Activated gamma-delta T cell treated with Interleukin-2 at 50 U/mL for 16 hours (primary cell): ENCODE measurements at places on chromosomes 2 and 18.

DNA sequence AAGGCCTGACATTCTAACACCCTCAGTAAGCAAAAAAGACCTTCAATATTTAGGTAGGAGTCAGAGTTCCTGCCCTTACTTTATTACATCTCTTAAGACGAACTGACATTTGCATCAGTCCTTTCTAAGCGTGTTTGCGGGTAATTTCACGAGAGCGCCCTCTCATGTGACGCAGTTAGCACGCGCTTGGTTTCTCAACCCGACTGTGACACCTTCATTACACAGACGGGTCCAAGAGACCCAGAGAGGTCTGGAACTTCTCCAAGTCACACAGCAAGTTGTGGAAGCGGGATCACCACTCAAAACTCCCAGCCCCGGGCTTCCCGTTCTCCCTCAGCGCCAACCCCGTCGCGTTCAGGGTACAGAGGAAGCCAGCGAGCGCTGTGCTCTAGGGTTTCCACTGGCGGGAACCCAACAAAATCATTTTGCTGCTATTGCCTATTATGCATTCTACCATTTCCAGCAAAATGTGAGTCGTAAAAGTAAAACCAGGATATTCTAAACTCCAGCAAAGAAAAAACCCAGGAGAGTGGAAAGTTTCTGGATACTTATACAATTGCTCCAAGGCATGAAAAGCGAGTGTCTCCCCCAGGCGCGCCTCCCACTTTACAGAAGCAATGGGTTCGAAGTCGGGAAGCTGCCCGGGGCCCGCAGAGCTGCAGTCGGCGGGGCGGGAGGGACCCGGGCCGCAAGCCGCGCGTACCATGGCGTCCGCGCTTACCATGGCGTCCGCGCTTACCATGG, 601 bp downstream of the ENOSF1 start:
- DNase-seq: peak; percentile 60

DNA sequence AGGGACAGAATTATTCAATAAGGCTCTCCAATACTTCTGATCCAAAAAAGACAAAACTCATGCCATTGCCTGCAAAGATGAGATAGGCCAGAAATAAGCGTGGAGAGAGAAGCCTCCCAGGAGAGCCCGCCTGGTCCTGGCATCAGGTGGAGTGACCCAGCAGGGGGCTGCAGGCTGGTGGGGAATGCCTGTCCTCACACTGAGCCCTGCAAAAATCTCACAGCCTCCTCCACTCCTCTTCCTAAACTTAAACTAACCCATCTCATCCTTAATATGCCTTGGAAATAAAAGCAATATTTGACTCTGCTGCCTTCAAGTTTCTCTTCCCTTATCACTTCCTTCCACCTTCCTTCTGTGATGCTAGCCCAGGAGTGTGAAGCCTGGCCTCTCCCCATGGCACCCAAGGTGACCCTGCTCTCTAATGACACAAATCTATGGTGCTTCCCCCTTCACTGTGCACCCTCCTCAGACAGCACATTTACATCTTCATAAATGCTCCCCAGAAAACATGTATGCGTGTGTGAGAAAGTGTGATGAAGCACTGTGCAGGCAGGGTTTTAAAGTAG, 218.4 kb downstream of the ANAPC1 start:
- DNase-seq: no peak

DNA sequence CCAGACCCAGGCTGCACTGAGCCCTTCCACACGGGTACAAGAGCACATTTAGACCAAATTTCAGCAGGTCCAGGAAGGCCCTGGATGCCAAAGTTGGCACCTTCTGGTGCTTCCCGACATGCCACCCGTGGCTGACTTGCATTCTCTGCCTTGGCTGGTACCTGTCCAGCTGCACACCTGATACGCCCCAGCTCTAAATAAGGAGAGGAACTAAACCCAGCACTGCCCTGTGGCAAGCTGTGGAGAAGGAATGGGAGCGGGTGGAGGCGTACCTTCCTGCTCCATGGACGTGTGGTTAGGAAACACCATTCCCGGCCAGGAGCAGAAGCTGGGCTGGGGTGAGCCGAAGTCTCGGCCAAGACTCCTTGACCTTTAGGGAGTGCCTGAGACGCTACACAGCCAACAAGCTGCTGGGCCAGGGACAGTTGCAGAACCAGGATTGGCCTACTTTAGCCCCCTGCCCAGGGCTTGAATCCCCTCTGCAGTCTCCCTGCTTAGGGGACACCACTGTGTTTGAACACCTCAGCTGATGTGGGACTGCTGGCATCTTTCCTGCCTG, 86.5 kb upstream of the TAF1B start:
- DNase-seq: no peak

GRCh38 chr2:1859671-1860450, 115.5 kb upstream of the PXDN start:
- no peak for DNase-seq

- no peak for DNase-seq
Observed at GRCh38 chr2:28058791-28059190, 168.3 kb downstream of the BABAM2 start.

GRCh38 chr2:199988151-199988550, 32.8 kb downstream of the MAIP1 start:
- no peak for DNase-seq

GRCh38 chr2:85502720-85503119, 36.2 kb upstream of the MAT2A start:
- no peak for DNase-seq
